ENCODE measurements at places on chromosomes 1 and 21.

GRCh38 chr1:174954073-174954460, 45.7 kb upstream of the CACYBP start:
- no peak for DNase-seq

DNA sequence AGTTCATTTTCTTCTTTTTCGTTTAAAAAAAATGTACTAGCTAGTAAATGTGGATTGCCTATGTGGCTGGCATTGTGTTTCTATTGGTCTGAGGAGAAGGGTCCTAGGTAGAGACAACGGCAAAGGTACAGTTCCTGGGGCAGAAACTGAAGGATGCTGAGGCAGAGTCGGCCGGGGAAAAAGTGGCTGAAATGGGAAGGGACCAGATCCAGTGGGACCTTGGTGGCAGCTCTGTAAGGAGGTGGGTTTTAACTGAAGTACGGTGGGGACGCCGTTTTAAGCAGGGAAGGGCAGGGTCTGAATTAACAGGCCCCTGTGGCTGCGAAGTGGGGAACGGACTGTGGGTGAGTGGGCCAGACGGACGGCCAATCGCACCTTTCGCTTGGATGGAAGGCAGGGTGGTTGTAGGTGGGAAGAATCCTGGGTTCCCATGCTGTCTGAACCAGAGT, 420 bp upstream of the VPS13D start:
- no peak for DNase-seq

DNA sequence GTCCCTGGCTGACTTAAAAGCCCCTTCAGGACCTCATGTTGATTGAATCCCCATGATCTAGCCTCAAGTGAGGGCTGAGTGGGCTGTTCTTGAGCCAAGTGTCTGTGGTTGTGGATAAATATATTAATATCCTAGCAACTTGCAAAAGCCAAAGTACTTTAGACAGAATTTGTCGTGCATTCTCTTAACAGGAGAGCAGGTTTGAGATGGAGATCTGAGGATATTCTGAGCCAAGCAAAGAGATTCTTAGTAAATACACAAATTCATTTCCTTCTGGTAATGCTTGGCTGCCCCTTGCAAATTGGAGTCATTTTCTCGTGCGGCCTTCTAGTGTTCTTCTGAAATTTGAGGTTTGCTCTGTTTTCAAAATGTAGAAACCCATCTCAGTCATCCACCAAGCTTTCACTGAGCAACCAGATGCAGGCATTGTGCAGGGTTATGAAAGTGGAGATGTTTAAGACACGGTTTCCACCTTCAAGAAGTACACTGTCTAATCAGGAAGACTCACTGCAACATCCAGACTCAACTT, 242.1 kb upstream of the JUN start:
- DNase-seq, result no peak

GRCh38 chr1:167127661-167128060, 33.8 kb downstream of the STYXL2 start:
- DNase-seq, result no peak

DNA sequence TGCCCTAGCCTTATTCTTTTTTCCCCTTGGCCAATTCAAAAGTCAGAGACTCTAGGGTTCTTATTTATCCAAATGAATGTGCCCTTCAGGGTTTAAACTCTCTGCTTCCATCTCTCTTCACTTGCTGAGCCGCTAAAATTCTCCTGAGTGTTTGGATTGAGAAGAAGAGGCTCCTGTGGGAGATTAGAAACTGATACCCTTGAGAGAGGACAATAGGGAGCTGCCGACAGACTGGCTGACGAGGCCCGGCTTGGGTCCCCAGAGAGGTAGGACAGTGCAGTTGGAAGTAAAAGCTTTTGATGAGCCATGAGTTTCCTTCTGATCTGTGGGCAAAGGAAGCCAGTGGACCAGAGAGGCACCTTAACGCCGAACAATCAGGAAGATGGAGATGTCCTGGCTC, 41.3 kb upstream of the UBE2U start:
- DNase-seq, result no peak

DNA sequence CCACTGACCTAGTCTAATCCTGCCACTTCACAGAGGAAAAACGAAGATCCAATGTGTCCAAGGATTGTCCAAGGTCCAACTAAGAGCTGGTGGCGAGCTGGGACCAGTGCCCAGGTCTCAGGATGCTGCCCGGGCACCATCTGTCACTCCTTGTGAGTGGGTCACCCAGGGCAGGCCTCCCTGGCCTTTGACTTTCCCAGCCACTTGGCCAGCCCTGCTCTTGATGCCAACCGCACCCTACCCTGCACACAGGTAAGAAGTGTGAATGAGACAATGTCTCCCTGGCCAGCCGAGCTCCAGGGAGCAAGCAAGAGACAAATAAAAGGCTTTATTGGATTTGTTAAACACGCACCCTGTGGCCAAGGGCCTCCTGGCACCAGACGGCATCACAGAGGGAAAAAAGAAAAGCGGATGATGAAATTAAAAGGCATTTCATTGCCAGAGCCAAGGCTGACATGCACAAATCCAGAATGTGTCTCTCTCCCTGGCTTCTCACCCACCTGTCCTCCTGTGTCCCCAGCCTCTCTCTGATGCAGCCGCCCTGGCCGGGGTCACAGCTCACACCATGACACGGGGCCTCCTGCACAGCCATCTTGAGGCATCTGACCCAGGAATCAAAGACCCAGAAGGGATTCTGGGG, 72.8 kb downstream of the CAMK2N1 start:
- no peak for DNase-seq

DNA sequence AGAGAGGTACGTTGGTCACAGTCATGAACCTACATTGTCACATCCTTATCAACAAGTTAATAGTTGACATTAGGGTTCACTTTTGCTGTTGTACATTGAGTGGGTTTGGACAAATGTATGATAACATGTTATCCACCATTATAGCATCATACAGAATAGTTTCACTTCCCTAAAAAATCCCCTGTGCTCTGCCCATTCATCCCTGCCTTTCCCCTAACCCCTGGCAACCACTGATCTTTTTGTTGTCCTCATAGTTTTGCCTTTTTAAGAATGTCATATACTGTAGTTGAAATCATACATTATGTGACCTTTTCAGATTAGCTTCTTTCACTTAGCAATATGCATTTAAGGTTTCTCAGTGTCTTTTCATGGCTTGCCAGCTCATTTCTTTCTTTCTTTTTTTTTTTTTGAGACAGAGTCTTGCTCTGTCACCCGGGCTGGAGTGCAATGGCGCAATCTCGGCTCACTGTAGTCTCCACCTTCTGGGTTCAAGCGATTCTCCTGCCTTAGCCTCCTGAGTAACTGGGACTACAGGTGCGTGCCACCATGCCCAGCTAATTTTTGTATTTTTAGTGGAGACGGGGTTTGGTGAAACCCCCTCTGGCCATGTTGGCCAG, 50.6 kb downstream of the UCK2 start:
- DNase-seq, result no peak

DNA sequence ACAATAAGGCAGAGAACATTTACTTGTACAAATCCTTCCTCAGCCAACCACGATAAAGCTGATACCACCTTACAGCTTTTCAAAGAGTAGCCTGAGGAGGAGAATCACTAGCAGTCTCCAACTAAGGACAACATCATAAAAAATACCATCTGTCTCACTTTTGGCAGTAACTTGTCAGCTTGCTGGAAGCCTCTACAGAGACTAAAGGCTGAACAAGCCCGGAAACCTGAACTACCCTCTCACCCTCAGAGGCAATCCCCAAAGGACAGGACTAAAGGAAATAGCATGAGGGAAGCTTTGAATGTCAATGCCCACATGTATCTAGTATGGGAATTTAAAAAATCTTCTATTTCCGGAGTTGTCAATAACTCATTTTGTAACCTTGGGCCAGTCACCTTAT, 10.6 kb downstream of the SRSF4 start:
- no peak for DNase-seq

GRCh38 chr1:198018529-198018928, 101.4 kb downstream of the LHX9 start:
- no peak for DNase-seq

DNA sequence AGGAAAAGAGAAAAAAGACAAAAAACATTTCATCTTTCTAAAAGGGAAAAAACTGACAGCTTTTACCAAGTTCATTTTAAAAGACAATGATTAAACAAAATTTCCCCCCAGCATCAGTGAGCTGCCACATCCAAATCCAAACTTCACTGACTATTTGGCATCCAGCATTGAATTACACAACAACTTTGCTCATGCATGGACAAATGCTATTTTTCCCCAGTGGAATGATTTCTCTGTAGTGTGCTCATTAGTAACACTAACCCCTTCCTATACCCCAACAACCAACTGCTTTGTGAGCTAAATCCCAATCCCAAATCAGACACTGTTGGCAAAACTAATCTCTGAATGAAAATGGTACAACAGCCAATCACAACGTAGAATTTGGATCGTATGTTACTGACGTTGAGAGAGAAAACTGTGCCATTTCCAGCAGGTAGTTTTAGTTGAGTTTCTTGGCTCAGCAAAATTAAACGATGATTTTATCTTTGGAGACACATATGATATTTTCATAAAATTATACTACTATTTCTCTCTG, 37.9 kb downstream of the PIK3R3 start:
- DNase-seq, result no peak

- DNase-seq, result no peak
Measured at GRCh38 chr1:112934577-112934976, 21.4 kb downstream of the SLC16A1 start.

GRCh38 chr1:199002661-199003060, 363.8 kb downstream of the PTPRC start:
- DNase-seq, result no peak

GRCh38 chr1:20663365-20663764, 2.2 kb upstream of the DDOST start:
- DNase-seq, result no peak

GRCh38 chr1:184843732-184844495, 89.3 kb upstream of the EDEM3 start:
- DNase-seq, result no peak

- DNase-seq, result no peak
Measured at GRCh38 chr1:185015631-185016030, 29.7 kb upstream of the RNF2 start.

DNA sequence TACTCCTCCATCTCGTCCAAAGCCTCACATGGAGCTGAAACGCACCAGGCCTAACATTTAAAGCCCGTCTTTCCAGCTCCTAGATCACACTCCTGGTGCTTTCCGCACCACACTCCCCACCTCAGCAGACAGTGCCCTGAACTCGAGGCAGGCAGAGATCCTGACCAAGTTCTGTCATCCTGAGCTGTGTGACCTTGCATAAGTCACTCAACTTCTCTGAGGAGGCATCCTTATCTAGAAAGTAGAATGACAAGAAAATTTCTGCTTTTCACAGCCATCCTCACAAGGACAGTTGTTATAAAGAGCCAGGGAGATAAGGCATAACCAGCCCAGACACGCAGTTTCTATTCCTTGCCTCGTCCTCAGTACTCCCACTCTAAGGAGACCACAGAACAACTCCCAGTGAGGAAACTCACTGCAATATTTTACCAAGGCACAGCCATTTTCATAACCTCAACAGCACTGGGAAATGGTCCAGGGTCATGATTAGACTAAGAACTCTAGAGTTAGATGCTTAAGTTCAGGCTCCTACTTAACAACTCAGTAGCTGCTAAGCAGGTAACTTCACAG, 3.1 kb downstream of the LRP8 start:
- DNase-seq, result no peak

GRCh38 chr1:174433451-174433850, 14.3 kb upstream of the GPR52 start:
- DNase-seq, result no peak

- DNase-seq, result no peak
Measured at GRCh38 chr1:232511172-232511571, 118.8 kb downstream of the SIPA1L2 start.

DNA sequence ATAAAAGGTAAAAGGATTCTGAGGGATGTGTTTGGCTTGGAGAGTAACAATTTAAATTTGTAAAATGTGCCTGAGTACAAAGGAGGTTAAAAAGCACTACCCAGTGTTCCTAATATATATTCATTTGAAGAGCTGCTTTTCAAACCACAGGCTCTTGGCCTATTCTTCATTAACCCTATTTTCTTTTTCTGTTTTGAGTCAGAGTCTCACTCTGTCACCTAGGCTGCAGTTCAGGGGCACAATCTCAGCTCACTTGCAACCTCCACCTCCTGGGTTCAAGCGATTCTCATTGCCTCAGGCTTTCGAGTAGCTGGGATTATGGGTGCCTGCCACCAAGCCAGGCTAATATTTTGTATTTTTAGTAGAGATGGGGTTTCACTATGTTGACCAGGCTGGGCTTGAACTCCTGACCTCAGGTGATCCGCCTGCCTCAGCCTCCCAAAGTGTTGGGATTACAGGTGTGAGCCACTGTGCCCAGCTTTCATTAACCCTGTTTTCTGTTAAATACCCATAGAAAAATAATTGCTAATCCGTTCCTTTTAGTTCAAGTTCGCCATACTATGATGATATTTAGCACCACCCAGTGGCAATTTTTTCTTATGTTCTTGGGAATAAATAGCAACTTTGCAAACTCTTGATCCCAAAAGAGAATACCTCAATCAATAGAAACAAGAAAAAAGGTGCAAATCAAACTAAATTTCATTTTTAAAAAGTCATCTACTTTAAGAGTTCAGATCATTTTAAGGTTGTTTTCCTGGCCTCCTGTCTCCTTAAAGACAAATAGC, 30.5 kb downstream of the ZBTB8OS start:
- DNase-seq, result no peak

DNA sequence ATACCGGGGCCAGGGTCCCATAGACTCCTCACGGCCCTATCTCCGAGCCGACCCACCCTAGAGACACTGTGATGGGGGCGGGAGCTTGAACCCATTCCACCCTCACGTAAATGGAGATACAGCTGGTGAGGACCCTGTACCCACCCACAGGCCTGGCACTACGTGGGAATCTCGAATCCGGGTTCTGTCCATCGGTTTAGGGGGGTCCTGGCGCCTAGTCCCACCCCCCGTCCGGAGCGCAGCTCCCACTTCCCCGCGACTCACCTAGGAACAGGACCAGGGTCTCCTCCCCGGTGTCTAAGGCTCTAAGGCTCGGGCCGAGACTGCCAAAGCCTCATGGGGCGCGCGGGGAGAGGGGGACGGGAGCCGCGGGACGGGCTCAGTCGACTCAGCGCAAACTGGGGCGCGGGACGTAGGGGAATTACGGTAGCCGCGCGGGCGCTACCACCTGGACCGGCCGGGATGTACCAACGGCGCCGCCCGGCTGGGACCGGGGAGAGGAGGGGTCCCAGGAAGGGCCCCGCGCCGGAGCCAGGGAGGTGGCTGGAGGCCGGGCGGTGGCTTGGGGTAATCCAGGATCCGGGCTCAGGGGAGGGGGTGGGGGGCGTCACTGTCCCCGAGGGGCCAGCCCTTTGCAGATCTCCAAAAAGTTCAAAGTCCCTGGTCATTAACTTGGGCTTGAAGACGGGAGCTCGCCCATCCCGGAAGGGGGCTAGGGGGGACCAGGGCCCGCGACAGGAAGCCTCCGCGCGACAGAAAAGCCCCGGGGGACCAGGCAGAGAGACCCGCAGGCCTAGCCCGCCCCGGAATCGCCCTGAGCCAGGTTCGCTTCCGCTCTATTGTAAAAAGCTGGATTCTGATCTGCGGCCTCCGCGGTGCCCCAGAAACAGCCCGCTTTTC, 1.0 kb downstream of the PLEKHG5 start:
- peak; percentile 33 for DNase-seq

- no peak for DNase-seq
Measured at GRCh38 chr1:115373305-115373704, 35.3 kb upstream of the NGF start.
